ENCODE measurements at places on chromosomes 2 and 18.

DNA sequence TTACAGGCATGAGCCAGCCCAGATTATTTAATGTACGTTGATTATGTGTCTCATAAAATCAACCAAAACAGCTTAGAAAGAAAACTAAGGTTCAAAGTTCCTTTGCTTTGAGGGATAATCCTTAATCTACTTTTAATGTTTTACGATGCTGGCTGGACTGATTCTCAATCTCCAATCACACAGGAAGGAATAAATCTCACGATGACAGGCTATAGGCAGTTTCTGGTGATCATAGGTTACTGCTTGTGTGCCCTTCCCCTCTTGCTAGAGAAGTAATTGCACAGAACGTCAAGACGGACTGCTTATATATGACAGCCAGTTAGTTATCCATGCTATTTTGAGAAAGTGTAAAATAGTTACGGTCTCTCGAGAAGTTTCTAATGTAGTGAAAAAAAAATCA is 43.1 kb downstream of the C2orf74 start:
- H3K4me1 ChIP-seq: no peaks in the 10 kb centered on the region
- H3K4me3 ChIP-seq: no peak overlapping the region
- no peaks in the 10 kb centered on the region for H3K27me3 ChIP-seq
- H3K27ac ChIP-seq: no peak overlapping the region
- no peak for DNase-seq

GRCh38 chr18:75305984-75306383 is 95.4 kb downstream of the TSHZ1 start:
- H3K27me3 ChIP-seq: no peaks in the 10 kb centered on the region
- H3K27ac ChIP-seq: no peak overlapping the region
- no peak overlapping the region for H3K4me3 ChIP-seq

GRCh38 chr2:191499874-191500565 is 177.9 kb upstream of the NABP1 start:
- H3K27me3 ChIP-seq: no peaks in the 10 kb centered on the region
- H3K4me3 ChIP-seq: no peak overlapping the region
- peaks cover 16% of the 10 kb centered on the region for H3K4me1 ChIP-seq
- H3K27ac ChIP-seq: peak overlapping the region; percentile 50
- H3K36me3 ChIP-seq: no peaks in the 10 kb centered on the region

- no peaks in the 10 kb centered on the region for H3K27me3 ChIP-seq
- no peak overlapping the region for H3K27ac ChIP-seq
Observed at GRCh38 chr2:202749477-202749876, 114.7 kb downstream of the FAM117B start.

DNA sequence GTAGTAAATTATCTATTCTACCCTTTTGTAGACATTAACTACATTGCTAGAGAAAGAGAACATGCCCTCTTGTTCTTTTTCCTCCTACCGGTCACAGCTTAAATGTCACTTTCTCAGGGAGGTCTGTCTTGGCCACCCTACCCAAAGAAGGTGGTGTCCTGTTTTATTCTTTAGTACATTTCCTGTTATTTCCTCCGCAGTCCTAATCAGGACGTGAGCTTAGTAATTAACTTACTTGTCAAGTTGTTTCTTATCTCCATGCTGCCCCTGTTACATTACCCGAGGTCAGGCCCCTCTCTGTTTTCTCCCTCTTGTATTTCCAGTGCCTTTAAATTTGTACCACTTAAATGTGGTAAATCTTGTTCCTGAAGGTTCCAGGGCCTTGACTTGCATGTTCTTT is 73.7 kb upstream of the RMDN2 start:
- no peak overlapping the region for H3K4me3 ChIP-seq
- H3K36me3 ChIP-seq: no peaks in the 10 kb centered on the region
- no peaks in the 10 kb centered on the region for H3K27me3 ChIP-seq
- H3K4me1 ChIP-seq: peaks cover 18% of the 10 kb centered on the region
- DNase-seq: no peak
- H3K27ac ChIP-seq: peak overlapping the region; percentile 80

- peaks cover 2% of the 10 kb centered on the region for H3K4me1 ChIP-seq
- H3K27ac ChIP-seq: no peak overlapping the region
- H3K36me3 ChIP-seq: no peaks in the 10 kb centered on the region
- H3K4me3 ChIP-seq: no peak overlapping the region
Observed at GRCh38 chr18:58666176-58666575, 5.1 kb upstream of the MALT1 start.

Measured in progenitor cell of endocrine pancreas (in vitro differentiated cells).